MG63 (cell line): ENCODE measurements at places on chromosomes 6 and 20.
A peak's percentile ranks its signal among the peaks of the same experiment; 100 is the strongest.

- DNase-seq = no peak
These were observed 126.9 kb upstream of the QKI start for GRCh38 chr6:163287626-163288025.

- DNase-seq = no peak
These were observed 6.7 kb downstream of the MYO6 start for GRCh38 chr6:75755704-75756103.

DNA sequence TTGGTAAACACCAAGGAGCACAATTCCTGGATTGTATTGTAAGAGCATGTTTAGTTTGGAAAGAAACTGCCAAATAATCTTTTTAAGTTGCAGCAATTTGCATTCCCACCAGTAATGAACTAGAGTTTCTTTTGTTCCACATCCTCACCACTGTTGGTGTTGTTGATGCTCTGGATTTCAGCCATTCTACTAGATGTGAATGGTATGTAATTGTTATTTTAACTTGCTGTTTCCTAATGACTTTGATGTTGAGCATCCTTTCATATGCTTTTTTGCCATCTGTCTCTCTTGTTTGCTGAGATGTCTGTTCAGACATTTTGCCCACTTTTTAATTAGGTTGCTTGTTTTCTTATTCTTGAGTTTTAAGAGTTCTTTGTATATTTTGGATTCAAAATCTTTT, 1654.1 kb downstream of the GRIK2 start:
- DNase-seq = no peak

GRCh38 chr6:145643760-145644159, 91.6 kb downstream of the EPM2A start:
- no peak for DNase-seq

- no peak for DNase-seq
These were observed 10.7 kb upstream of the ULBP3 start for GRCh38 chr6:150079604-150080003.

DNA sequence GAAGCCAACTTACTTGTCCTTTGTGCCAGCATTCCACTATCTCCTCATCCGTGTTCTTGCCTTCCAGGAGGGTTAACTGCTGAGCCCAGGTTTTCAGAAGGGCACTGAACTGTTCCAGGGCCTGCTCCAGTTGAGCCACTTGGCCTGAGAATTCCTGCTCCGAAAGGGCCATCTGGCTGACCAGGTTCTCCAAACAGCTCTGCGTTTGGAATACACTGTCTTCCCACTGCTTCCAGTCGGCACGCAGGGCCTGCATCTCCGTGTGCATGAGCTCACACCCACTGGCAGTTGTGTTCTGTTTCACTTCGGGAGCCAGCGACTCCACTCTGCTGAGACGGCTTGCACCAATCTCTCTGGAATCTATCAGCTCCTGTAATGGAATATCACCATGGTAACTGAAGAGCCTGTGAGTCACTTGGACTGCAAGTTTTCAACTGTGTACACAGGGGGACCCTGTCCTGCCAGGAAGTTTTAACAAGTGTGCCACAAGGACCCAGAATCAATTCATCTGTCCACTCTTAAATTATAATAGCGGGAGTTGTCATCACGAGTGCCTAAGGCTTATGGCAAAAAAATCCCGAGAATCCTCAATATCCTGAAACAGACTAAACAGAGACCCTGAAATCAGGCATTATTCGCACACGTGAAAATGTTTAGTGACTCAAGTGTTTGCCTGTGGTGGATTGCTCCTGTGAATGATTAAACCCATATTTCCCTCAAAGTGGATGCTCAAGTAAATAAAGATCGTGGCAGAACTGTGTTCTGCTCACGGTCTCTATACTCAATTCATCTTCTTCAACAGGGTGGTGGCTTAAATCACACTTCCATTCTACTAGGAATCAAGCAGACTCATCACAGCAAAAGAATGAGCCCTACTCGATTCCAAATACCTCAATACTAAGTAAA, 255.9 kb downstream of the SYNE1 start:
- DNase-seq = peak; percentile 83

DNA sequence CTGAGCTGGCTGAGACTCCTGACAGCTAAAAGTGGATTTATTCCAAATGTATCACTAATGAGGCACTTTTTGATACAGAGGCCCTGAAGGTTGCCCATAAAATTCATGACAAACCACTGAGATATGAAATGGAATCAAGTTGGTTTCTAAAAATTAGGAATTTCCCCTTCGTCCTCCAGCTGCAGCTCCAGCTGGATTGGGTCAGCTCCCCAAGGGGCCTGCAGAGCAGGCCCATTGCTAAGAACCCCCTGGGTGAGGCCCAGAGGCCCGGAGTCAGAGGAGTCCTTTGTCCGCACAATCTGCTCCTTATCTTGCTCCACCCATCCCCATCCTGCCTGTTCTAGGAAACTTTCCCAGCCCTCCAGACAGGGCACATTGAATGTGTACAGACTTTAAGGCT, 163.5 kb upstream of the TOP1 start:
- no peak for DNase-seq

- peak; percentile 42 for DNase-seq
These were observed 19.0 kb downstream of the REM1 start for GRCh38 chr20:31494131-31494530.
